ENCODE measurements at places on chromosomes 4 and X.

DNA sequence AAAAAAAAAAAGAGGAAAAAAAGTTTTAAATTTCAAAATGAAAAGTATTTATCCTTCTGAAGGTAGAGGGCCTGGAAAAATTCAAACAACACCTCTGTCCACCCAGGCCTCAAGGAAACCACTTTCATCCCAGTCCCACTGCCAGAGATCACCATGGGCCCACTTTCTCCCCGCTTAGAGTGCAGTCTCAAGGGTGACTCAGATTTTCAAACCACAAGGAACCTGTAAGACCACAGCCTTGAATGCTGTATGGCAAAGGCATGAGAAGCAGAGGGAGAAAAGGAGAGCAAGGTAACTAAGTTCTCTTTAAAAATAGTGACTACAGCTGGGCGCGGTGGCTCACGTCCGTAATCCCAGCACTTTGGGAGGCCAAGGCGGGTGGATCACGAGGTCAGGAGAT, 87.9 kb upstream of the PACRGL start:
- DNase-seq, result no peak

- no peak for DNase-seq
Measured at GRCh38 chrX:84873176-84873575, 130.5 kb upstream of the APOOL start.

- DNase-seq, result no peak
Measured at GRCh38 chr4:168691631-168692369, 194.9 kb downstream of the PALLD start.

DNA sequence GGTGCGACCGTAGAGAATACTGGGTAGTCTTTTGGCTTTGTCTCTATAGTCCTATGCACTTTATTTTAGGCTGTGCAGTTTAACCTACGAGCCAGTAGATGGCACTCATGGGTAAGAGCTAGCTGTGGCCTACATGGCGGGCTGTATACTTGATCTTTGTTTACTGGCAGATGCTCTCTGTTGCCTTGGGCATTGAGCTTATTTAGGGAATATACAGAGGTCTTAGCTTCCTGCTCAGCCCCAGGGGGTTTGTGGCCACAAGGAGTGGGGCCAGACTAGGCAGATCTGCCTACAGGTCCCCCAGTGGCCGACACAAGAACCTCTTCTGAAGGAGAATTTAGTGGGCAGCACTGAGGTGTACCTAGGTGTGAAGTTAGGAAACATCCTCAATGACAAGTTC, 227.6 kb upstream of the HDX start:
- DNase-seq, result no peak

- no peak for DNase-seq
Measured at GRCh38 chr4:54093324-54094240, 6.4 kb upstream of the GSX2 start.

DNA sequence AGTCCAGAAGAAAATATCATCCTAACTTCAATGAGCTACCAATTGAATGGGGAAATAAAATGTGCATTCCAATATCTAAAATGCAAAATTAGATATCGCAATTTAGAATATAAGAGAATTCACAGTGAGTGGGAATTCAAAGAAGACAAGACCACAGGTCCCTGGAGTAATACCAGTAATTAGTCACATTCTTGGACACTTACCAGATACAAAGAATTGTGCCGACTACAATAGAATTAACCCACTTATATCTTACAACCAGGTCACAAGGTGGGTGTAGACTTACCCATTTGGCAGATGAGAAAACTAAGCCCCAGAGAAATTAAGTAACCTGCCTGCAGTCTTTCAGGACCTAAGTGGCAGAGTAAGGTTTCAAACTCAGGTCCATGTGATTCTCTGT, 84.3 kb upstream of the C1QTNF7 start:
- DNase-seq, result no peak

- DNase-seq, result no peak
Measured at GRCh38 chr4:173214231-173214630, 45.6 kb downstream of the GALNT7 start.

- no peak for DNase-seq
Measured at GRCh38 chrX:126552313-126553022, at the start of gene DCAF12L1. Gene DCAF12L1, minus strand, starts transcription at chrX:126552814. Its CDS starts 206 bp downstream, at chrX:126552608.

DNA sequence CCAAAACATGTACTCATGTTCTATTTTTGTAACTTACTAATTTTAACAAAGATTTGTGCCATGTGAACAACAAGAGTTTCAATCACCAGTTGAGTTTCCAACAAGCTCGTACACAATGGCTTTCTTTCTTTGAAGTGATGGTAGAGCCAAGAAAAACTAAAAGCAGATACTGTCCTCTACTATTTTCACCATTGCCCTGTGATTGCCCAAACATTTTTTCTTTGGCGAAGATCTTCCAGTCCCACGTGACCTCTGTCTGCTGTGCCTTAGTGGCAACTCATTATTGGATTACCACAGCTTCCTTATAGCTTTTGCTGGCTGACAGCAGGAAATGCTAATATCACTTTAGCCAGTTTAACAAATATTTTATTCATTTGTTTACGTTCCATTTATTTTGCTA, 1147.1 kb downstream of the STIM2 start:
- DNase-seq, result no peak

- no peak for DNase-seq
Measured at GRCh38 chrX:155027509-155028066, 944 bp downstream of the FUNDC2 start.

DNA sequence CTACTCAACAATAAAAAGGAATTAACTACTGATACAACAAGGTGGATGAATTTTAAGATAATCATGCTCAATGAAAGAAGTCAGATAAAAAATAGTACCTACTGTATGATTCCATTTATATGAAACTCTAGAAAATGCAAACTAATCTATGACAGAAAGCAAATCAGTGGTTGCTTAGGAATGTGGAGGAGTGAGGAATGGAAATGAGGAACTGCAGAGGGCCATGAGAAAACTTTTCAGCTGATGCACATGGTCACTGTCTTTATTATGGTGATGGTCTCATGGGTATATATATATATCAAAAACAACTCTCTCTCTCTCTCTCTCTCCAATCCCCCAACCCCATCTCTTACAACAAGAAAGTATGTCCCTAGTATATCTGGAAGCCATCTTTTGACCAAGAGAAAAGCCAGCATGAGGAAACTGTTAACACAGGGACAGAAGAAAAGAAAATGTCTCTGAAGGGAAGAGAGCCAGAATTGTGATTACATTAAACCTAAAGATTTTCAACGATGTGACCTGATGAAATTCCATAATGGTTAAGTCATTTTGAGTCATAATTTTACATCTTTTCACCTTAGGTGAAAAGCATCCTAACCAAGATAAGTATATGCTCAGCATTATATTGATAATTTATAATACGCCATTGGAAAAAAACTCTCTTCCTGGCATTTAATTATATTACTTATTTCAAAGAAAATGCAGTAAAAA, 8.5 kb upstream of the NFKB1 start:
- DNase-seq, result no peak

- DNase-seq, result no peak
Measured at GRCh38 chrX:1860936-1861594, 246.2 kb downstream of the ASMT start.

- no peak for DNase-seq
Measured at GRCh38 chr4:52982255-52982945, 120.3 kb downstream of the RASL11B start.

DNA sequence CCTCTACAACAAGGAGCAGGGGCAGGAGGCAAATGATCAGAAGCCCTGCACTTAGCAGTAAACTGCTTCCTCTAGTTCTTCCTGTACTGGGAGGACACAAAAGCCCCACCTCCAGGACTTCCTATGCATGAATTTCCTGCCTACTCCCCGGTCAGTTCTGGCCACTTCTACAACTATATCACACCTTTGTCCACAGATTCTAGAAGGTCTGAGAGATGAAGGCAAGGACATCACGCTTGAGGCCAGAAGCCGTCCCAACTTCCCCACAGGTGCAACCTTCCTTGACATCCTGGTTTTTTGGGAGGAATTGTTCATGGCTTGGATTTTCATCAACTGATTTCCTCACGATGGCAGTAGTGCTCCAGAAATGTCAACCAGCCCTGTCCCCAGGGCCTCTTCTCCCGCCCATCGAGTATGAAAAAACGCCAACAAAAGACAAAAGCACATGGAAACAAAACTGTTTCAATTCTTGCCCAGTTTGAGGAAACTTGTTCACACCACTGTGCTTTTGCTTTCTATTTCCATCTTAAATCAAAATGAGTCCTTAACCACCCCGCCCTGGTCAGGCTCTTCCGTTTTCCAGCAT, 206.5 kb upstream of the STK26 start:
- DNase-seq, result peak; percentile 25

DNA sequence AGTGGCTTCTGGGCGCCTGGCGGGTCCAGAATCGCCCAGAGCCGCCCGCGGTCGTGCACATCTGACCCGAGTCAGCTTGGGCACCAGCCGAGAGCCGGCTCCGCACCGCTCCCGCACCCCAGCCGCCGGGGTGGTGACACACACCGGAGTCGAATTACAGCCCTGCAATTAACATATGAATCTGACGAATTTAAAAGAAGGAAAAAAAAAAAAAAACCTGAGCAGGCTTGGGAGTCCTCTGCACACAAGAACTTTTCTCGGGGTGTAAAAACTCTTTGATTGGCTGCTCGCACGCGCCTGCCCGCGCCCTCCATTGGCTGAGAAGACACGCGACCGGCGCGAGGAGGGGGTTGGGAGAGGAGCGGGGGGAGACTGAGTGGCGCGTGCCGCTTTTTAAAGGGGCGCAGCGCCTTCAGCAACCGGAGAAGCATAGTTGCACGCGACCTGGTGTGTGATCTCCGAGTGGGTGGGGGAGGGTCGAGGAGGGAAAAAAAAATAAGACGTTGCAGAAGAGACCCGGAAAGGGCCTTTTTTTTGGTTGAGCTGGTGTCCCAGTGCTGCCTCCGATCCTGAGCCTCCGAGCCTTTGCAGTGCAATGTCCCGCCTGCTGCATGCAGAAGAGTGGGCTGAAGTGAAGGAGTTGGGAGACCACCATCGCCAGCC, at the start of gene ATOH1:
Gene ATOH1 (plus strand): TSS at position 422 of the 663 bp plus-strand sequence. CDS start 174 bp downstream, at position 596.
- DNase-seq, result no peak

GRCh38 chr4:143625632-143626031, 74.8 kb downstream of the FREM3 start:
- no peak for DNase-seq

DNA sequence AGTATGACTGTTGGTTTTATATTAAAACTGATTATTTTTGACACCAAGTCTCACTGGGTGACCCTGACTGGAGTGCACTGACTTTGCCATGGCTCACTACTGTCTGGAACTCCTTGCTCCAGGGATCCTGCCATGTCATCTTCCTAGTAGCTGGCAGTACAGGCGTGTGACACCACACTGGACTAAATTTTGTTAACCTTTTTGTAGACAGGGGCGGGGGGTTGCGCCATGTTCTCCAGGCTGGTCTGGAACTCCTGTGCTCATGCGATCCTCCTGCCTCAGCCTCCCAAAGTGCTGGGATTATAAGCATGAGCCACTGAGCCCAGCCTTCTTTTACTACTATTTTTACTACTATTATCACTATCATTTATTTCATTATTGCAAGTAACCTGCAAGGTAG, 8.9 kb downstream of the XAGE1A start:
- no peak for DNase-seq

- DNase-seq, result no peak
Measured at GRCh38 chr4:2977211-2978088, 14.1 kb downstream of the GRK4 start.

GRCh38 chrX:102835504-102836146, 101.4 kb upstream of the RAB40AL start:
- DNase-seq, result no peak

- DNase-seq, result no peak
Measured at GRCh38 chrX:13790206-13791131, 26.4 kb downstream of the GPM6B start.

DNA sequence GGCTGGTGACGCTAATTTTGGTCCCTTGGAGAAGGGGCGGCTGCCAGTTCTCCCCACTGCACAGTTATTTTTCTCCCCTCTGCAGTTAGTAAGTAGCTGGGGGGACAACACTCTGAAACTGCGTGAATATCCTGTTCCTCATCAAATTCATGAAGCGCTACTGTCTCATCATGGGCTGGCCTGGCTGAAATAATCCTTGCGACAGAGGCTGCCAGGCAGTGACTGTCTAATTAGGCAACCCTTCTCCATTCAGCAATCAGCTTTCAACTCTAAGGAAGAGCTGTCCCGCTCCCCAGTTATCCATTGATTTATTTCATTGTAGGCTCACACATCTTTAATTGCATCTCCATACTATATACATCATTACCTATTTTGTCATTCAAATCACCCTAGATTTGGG, 8.2 kb downstream of the SH3TC1 start:
- DNase-seq, result no peak

DNA sequence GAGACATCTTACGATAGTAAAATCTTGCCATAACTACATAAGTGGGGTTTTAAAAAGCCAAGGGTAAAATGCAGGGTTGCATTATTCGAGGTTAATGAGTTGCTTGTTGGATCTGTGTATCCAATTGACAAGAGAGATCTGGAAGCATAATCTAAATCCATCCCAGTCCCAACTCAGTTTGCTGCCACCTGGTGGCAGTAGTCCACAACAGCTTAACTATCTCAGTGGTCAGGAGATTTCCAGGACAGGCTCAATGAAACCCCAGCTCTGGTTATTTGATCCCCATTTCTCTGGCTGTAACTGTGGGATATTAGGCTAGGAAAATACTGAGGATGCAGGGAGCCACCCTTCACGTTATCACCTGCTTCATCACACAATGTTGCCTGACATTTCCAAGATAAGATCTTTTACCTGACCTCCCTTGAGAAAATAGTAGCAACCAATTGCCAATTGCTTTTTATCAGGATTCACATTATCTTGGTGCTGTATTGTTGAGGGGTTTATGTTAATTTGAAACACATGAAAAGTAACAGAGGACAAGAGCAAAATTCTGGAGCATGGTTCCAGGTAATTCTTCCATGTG, 88.2 kb upstream of the TNIP3 start:
- DNase-seq, result no peak

GRCh38 chrX:21847342-21847741, 7.9 kb downstream of the MBTPS2 start:
- no peak for DNase-seq

- no peak for DNase-seq
Measured at GRCh38 chrX:24444645-24445044, 20.4 kb upstream of the PDK3 start.

GRCh38 chrX:134191281-134191680, 45.7 kb upstream of the CCDC160 start:
- DNase-seq, result no peak

DNA sequence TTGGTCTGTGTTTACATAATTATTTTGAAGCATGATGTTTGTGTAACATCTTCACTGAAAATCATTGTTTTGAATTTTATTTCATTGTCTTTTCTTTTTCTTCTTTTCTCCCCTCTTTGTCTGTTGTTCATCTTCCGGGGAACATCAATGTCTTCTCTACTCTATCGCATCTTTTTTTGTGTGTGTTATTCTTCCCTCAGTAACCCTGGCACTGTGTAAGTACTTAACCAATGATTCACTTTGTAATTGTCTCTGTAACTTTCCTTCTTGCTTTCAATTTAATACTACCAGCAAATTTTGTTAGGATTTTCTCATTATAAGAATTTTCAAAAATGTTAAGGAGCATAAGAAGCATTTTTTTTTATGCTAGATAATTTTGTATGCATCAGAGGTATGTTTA, 130.8 kb downstream of the PDLIM5 start:
- no peak for DNase-seq

GRCh38 chr4:88396681-88397080, 18.0 kb downstream of the HERC6 start:
- no peak for DNase-seq
